ENCODE measurements at places on chromosomes 5 and 9.

- DNase-seq: no peak
Observed at GRCh38 chr5:96280946-96281393, 152.1 kb downstream of the PCSK1 start.

DNA sequence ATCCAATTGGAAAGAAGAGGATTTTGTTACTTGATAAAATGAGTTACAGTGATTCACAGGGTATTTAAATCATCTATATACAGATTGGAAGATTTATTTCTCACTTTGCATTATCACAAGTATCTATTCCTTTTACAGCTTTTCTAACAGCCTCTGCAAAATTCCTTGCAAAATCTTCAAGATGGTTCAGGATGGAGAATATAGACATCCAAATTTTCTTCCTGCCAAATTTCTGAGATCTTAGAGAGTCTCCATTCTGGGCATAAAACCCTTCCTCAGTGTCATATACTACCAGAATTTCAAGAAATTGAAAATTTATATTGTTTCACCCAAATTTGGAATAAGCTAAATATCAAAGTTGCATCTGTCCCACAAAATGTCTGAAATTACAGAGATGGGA is 259.1 kb upstream of the FAM174A start:
- DNase-seq: no peak

DNA sequence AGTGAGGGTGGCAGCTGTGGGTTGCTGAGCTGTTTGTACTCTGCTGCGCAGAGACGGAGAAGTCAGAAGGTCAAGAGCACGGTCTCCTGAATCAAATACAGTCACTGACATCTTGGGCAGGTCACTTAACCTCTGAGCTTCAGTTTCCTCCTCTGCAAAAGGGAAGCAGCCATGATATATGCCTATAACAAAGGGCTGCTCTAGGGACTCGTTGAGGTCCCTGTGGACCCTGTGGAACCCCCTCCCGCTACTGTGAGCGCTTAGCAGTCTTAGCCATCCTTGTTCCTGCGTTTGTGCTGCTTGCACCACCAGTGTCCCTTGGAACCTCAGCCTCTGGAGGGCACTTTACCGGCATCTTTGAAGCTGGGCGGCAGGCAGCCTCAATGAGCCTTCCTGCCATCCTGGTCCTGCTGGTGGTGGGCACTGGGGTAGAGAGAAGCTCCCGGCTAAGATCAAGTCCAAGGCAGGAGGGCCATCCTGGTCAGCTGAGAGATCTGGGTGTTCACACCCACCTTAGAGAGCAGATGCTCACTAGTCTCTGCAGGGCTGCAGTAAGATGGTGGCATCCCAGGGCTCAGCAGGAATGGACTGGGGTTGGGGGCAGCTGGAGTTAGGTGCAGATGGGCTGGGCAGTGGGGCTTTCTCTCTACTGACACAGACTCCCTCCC is 8.7 kb downstream of the JADE2 start:
- no peak for DNase-seq

DNA sequence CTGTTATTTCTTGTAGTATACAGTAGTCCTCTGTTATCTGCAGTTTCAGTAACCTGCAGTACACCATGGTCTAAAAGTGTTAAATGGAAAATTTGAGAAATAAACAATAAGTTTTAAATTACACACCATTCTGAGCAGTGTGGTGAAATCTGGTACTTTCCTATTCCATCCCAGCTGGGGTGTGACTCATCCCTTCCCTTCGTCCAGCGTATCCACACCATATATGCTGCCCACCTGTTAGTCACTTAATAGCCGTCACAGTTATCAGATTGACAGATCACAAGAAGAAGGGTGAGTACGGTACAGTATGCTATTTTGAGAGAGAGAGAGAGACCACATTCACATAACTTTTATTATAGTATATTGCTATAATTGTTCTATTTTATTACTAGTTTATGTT is 28.9 kb downstream of the FAM151B start:
- DNase-seq: no peak

DNA sequence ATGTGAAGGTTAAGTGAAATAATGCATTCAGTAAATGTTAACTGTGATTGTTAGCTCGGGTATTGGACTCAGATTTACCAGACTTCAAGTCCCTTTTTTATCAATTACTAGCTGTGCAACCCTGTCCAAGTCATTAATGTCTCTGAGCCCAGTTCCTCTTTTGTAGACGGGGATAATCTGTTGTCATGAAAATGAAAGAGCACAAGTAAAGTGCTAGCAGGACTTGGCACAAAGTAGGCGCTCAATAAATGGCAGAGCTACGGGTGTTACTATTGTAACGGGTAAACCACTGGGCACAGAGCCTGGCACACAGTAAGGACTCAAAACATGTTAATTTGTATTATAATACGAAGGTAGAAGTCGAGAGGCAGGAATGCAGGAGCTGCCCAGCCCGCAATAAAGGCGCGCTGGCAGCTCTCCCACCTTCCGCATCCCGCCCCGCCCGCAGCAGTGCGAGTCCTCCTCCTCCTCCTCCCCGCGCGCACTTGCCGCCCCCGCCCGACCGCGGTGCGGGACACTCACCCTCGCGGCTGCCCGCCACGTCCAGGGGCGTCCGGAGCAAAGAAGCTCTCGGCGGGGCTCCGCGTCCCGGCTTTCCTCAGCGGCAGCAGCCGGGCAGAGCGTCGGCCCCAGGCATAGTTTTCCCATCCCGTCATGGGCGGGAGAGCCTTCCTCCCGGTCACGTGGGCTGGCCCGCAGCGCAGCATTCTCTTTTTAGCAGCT is at the start of gene C1QTNF2:
Gene C1QTNF2, minus strand, starts transcription at position 637 of the 723 bp plus-strand sequence. CDS start 15,615 bp downstream, outside the sequence.
- DNase-seq: no peak

DNA sequence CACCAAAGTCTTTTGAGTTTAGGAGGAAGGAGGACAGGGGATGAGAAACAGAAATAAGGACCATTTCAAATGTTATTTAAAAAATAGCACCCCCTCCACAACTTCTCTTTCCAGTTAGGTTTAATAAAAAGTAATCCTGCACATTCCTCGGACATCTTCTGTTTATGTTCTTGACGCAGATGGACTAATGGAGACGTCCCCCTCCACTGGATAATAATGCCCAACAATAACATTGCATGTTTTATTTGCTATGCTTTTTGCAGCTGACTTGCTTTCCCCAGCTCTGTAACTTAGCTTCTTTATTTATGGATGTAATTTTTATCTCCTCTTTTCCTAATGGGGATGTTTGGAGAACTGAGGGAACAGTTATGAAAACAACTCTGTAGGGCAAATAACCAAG is 89.5 kb downstream of the MAT2B start:
- no peak for DNase-seq

DNA sequence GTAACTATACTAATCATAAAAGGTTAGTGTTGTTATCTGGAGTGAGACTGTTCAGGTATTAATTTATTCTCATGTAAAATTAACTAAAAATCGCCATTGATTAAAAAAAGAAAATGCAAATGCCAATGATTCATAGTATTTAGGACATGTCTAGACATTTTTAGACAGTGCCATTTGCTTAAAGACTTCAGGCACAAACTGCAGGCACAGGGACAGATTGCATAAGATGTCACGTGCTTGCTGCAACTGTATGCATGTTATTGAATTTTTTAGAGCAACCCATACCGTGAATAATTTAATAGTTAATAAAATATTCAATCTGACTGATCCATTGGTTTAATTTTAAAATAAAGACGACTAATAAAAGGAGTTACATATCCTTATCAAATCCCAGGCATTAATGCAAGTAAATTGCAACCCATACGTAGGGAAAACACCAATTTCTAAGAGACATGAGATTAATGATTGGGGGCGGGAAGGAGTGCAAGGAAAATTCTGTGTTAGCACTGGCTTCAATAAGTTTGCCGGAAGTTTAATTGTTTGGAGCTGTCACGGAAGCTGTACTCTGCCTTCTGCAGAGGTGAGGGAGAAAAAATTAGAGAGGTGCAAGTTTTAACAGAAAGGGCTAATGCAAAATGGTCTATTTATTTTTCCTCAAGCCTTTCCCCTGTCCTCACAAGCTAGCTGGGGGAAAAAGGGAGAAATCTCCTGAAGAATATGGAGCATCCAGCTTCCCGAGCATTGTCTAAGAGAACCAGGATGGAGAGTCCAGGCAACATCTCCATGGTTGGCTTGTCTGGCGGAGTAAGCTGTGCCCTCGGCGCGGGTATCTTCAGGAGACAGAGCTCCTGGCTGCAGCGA is 2.9 kb downstream of the EDIL3 start:
- DNase-seq: no peak

DNA sequence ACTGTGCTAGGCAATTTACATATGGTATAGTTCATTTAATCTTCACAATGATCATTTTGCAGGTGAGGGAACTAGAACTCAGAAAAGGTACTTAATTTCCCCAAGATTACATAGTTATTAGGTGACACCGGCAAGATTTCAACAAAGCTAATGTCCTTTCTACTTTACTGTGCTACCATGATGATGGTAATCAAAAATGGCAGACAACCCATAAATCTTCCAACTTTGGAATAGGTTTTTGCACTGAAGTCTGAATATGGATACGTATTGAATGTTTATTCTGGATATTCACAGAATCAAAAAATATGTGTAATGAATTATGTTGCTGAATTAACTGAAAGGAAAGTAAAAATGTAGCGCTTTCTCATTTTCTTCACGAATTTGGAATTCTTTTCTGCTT is 13.8 kb downstream of the PDCD1LG2 start:
- DNase-seq: no peak

GRCh38 chr9:89593727-89594427 is 10.9 kb upstream of the GADD45G start:
- DNase-seq: peak; percentile 60

- DNase-seq: no peak
Observed at GRCh38 chr9:120210274-120210673, 369.7 kb downstream of the CDK5RAP2 start.

- no peak for DNase-seq
Observed at GRCh38 chr5:109982966-109983534, 293.3 kb downstream of the MAN2A1 start.

DNA sequence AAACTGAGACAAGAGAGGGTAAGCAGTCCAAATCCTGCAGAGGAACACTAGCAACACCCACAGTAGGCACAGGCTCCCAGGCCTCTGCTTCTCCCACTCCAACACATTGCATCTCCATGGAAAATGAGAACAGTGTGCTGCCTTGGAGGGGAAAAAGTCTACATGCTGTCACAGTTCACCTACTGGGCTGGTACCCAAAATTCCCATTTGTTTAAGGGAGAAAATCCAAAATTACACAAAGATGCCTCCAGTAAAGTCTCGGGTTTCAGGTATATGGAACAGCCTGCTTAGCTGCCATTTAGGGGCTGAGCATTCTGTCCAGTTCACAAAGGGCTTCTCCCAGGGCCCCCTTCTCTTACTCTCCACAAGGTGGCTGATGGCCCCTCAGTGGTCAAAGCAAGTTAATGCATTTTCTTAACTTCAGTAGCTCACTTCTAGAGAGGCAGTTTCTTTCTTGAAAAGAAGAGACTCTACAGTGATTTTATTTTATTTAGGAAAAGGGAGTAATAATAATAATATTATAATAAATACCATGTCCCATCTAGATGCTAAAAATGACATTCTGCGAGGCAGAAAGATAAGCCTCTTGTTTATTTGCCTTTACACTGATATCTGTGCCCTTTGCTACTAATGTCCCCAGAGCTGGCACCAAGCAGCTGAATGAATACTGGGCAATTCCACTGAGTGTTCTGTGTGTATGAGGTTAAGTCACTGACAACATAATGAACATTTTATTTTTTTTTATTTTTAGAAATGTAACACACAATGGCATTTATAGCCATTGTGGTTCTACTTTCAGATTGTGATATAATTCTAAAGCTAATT is 89.4 kb downstream of the RGS7BP start:
- DNase-seq: no peak

DNA sequence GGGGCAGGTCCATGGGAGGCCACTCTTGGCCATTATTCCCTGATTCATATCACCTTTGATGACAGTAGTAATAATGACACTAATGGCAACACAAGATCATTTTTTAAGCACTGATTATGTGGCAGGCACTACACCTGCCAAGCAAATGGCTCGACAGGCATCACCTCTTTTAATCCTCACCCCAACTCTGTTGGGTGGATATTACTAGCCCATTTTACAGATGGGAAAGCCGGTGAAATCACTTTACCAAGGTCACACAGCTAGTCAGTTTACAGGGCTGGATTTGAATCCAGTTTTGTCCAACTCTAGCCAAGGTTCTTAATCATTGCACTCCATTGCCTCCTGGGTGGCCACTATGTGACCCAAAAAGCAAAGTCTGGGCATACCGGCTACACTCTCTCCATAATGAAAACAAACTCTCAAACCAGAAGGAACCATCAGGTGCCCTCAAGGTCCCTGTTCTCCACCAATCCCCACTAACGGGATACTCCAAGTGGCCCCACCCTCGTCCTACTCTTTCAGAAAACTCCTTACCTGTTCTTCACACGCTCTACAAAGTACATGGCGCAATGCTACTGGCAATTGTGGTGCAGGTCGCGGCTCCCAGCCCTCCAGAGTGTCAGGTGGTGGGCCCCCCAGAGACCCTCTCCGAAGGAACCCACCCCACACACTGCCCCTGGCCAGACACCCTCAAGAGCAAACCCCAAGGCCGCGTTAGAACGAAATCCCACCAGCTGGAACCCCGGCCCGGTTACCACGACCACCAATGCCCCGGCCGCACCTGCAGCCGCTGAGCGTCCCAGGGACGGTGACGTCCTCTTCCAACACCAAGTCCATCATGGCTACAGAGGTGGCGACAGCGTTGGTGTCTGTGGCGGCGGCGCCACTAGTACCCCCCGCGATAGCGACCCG is 572 bp downstream of the CDK5RAP2 start:
- DNase-seq: no peak

DNA sequence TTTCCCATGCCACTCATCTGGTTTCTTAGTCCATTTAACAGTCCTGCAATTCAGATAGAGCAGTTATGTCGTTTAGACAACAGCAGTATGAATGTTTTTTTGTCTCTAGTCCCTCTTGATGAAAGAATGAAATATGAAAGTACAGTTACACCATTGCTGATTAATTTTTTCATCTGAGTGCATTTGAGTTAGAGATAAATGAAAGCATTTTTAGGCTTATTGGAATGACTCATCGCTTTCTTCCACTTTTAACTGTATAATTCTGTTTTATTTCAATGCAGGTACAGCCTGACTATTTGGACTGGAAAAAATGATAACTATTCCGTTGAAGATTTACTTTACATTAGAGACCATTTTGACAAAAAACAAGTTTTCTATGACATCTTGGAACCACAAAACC is 28.7 kb downstream of the ANKRD34B start:
- DNase-seq: no peak

DNA sequence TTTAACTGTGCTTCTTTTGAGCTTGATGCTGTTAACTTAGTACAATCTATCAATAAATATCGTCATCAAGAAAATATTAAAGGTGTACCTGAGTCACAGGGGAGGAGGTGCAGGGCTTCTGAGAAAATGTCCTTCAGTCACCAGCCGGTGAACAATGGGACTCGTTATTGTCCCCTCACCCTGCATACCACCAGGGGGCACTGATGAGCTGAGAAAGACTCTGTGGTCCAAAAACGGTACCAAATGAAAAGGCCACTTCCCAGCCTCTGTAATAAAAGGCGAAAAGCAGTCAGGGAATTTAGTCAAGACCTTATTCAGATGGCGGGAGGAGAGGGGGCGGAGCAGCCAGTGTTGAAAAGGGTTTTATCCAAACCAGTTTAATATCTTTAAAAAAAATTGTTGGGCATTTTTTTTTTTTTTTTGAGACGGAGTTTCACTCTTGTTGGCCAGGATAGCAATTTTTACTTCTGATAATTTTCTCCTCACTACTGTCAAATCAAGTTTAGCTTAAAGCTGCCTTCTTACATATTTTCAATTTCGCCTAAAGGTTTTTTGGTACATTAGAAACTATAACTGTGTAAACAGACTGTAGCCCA is 271.9 kb upstream of the ADAMTS16 start:
- DNase-seq: no peak
